ENCODE measurements at places on chromosomes 16 and 17.

DNA sequence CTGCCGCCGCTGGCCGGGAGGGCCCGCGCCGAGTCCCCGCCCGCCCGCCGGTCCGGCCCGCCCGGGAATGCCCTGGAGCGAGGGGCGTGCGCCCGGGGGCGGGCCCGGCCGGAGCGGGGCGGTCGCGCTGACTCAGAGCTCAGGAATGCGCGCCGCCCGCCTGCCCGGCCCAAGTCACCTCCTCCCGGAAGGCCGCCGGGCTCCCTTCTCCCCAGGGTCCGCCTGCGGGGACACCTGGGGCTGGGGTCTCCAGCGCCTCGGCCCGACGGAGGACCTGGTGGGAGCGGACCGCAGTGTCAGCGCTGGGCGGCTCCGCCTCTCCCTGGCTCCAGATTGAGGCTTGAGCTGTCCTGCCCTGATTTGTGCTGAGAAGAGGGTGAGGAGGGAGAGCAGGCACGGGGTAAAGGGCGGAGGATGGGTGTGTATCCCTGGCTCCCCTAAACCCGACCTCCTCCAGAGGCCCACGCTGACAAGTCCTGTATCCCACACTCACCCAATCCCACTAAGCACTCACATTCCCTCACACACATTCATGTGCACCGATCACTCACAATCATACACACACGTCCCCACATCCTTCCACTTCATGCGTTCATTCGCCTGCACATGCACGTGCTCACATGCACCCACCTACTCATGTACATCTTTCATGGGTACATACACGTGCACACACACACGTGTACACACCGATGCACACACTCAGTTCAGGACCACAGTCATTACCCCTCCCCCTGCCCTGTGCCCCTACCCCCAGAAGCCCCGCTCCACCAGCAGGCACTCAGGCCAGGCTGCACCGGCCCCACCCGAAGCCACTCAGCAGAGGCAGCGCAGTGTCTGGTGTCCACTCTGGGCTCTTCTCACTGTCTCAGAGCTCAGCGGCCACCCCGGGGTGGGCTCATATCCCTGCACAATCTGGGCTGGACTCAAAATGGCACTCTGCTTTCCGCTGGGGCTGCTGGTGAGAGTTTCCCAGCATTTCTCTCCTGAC, at the start of gene RHBDF1:
Gene RHBDF1 (minus strand): TSS at position 71 of the 988 bp plus-strand sequence. CDS start 7,616 bp downstream, outside the sequence.
- peak; percentile 91 for DNase-seq

- DNase-seq = no peak
These were observed 18.1 kb downstream of the SOST start for GRCh38 chr17:43740541-43740940.

DNA sequence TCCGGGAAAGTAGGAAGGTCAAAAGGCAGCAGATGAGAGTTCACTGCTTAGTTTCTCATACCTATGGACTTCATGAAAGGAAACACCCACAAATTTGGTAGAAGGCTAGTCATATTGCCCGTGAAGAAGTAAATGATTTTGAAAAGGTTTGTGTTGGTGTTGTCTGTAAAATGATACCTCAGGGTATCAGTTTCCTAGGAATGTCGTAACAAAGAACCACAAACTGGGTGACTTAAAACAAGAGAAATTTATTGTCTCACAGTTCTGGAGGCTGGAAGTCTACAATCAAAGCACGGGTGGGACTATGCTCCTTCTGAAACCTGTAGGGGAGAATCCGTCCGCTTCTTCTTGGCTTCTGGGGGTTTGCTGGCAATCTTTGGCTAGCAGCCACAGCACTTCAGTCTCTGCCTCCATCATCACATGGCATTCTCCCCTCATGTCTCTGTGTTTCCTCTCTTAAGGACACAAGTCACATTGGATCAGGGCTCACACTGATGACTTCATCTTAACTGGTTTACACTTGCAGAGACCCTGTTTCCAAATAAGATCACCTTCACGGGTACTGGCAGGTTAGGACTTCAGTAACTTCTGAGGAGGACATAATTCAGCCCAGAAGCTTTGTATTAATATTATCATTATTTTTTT, 2.0 kb upstream of the NAE1 start:
- DNase-seq = no peak

GRCh38 chr16:13429416-13429815, 490.5 kb upstream of the ERCC4 start:
- DNase-seq = no peak

- DNase-seq = no peak
These were observed 1.9 kb downstream of the NQO1 start for GRCh38 chr16:69724414-69724873.

- DNase-seq = no peak
These were observed 232.3 kb downstream of the WWOX start for GRCh38 chr16:78331731-78332130.

GRCh38 chr17:71792966-71793365, 327.9 kb upstream of the SOX9 start:
- DNase-seq = no peak
